ENCODE measurements at places on chromosomes 11 and 22.

DNA sequence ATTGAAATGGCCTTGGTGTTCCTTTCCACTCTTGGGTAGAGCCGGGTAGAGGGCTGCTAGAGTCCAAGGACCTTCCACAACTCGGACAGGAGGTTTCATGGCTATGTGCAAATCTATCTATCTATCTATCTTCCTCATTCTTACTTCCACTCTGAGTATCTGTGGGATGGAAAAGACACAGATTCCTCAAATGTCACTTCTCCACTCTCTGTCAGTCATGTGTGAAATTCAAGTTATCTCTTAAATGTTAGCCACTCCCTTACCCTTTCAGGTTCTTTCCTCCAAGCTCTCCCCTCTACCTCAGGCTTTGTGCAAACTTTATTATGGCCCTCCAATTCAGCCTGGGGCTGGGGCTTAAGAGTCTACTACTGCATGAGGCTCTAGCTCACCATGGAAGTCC, 84.3 kb downstream of the GDPD4 start:
- no peak for DNase-seq

- peak; percentile 77 for DNase-seq
These were observed 11.1 kb downstream of the TXN2 start for GRCh38 chr22:36470162-36470993.

DNA sequence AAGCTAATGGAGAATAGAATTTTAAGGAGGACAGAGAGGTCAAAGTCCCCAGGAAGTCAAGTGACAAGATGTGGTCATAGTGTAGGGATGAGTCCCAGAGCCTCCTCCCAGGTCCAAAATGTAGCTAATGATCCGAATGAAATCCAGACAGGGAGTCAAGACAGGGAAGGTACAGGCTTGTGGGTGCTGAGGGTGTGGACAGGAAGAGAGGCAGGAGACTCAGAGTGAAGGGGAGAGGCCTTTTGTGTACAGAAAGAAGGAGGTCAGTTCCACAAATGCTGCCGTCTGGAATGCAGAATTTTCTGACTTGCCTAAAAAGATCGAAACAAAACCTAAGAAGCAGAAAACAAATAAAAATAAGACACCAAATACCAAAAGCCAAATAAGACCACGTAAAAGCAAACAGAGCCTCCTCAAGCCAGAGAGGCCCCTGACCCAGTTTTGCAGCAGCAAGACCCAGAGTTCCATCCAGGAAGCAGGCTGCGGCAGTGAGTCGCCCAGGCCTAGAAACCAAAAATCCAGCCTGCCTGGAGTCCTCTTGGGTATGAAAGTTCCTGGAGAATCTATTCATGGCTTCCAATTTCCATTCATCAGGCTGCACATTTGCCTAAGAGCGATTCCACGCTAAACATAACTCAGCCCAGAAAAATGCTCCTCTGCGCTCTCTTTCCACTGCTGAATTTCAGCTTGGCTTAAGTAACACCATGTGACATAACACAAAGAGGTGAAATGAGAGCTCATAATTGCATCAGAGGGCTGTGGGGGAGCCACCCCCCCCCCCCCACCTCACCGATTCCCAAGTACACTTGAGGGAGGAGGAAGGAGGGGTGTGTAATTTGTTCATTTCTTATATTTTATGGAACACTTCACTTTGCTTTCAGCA, 71.2 kb downstream of the KIRREL3 start:
- no peak for DNase-seq

- no peak for DNase-seq
These were observed 1526.3 kb downstream of the BRD1 start for GRCh38 chr22:48301421-48301820.

- no peak for DNase-seq
These were observed 31.7 kb downstream of the DCDC1 start for GRCh38 chr11:31337806-31338205.

- DNase-seq, result no peak
These were observed 126.5 kb downstream of the VPREB1 start for GRCh38 chr22:22371031-22371541.

GRCh38 chr22:28480000-28480715, 199.5 kb downstream of the TTC28 start:
- DNase-seq, result no peak

DNA sequence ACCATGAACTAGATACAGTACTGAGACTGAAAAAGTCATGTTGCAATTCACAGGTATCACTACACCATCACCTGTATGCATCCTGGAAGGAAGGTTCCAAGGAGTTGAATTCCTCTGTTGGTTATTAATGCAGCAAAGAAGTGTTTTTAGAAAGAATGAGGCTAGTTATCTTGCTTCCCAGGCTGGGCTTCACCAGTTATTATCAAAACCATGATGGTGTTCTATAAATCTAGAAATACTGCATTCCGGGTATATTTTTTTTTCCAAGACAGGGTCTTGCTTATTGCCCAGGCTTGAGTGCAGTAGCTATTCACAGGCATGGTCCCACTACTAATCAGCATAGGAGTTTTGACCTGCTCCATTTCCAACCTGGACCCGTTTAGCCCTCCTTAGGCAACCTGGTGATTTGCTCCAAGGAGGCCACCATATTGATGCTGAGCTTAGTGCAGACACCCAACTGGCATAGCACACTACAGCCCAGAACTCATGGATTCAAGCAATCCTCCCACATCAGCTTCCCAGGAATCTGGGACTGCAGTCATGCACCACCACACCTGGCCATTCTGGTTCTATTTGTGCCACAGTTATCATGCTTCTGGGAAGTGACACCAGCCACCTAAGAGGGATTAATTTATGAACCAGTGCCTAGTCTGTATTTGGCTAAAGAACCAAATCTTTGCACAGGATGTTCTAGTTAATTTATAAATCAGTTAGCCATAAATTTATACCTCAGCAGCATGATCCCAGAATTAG, 1.6 kb upstream of the MPEG1 start:
- no peak for DNase-seq

DNA sequence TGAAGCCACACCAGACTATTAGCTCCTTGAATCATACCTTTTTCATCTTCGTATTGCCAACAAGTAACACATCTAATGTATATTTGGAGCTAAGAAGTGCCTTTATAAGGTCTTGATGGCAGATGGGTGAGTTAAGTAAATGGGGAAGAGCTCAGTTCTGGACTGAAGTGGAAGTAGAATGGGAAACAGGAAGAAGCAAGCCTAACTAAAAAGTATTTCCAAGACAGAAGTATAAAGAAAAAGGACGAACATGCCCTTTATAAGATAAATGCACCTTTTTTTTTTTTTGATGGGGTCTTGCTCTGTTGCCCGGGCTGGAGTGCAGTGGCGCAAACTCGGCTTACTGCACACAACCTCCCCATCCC, 14.5 kb downstream of the CRTAM start:
- no peak for DNase-seq

GRCh38 chr22:23243006-23243573, 62.8 kb downstream of the BCR start:
- DNase-seq, result no peak

DNA sequence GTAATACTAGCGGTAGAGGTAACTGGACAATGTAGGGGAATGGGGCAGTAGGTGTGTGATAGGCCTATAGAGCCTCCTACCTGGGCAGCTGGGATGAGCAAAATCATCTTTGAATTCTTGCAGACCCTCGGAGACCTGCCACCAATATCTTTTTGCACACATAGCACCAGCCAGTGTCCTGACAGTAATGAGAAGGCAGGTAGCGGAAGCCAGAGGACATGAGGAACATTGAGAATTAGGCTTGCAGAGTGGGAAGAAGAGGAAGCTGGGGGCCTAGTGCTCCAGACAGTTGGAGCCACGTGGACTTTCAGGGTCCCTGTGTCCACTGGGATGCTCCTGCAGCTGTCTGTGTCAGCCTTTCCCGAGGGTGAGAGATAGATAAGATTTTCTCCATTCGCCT, 17.2 kb upstream of the SYT13 start:
- no peak for DNase-seq

- DNase-seq, result no peak
These were observed 1248.4 kb downstream of the BRD1 start for GRCh38 chr22:48579043-48579927.

GRCh38 chr11:62918531-62918930, 2.6 kb downstream of the CHRM1 start:
- DNase-seq, result no peak

- DNase-seq, result no peak
These were observed 123.6 kb downstream of the ABTB2 start for GRCh38 chr11:34234086-34234740.

DNA sequence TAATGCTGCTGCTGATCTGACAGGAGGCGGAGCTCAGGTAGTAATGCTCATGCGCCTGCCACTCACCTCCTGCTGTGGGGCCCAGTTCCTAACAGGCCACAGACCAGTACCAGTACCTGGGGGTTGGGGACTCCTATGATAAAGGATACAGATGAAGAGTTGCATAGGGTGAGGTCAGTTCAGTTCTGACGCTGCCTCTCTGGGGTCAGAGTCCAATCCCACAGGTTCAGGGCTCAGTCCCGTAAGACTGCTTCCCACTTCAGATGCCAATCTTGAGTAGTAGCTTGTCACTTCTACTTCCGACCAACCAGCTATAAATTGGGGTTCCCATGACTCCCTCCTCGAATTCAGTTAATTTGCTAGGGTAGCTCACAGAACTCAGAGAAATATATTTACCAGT, 8.6 kb downstream of the ASRGL1 start:
- DNase-seq, result no peak

DNA sequence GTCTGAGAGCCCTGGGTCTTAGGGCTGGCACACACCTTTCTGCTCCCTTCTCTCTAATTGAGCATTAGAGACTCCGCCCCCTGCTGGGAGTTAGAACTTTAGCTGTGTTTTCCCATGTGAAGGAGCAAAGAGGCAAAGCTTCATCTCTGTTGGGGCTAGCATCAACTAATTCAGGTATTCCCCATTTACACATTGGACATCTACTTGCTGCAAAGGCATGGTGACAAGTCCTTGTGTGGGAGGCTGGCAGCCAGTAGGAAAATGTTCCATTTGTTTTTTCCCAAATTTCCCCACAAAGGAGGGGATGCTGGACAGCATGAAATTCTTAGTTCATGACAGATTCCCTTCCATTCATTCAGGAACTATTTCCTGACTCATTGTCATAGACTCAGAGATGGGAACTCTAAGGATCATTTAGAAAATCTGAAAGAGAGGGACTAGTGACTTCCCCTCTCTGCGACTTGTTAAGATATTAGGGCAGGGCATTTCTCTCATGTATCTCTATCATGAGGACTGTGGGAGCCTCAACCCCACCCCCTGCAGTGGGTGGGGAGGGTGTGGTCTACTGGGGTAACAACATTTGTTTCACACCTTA, 3.6 kb downstream of the CD44 start:
- DNase-seq, result no peak

DNA sequence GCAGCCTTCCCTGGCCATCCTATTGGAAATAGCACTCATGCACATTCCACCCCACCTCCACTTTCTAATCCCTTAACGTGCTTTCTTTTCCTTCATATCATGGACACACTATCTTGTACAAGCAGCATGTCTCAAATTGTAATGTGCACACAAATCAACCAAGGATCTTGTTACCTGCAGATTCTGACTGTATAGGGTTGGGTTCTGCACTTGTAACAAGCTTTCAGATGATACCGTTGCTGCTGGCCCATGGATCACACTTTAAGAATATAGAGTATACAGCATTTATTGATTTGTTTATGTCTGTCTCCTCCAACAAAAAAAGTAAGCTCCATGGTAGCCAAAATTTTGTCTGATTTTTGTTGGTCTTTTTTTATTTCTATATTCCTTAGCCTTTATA, 32.4 kb upstream of the POU2AF1 start:
- DNase-seq, result no peak

- no peak for DNase-seq
These were observed 220.6 kb downstream of the TMEM135 start for GRCh38 chr11:87258171-87258833.

DNA sequence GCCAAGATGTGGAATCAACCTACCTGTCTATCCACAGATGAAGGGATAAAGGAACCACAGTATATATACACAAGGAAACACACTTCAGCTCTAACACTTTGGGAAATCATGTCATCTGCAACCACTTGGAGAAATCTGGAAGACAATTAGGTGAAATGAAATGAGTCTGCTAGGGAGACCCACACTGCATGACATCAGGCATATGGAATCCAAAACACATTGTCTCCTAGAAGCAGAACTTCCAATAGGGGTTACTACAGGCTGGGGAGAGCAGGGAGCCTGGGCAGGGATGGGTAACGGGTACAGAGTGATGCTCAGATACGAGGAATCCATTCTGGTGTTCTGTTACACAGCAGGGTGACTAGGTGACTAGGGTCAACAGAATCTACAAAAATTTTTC, 18.3 kb downstream of the RGL4 start:
- DNase-seq, result no peak

DNA sequence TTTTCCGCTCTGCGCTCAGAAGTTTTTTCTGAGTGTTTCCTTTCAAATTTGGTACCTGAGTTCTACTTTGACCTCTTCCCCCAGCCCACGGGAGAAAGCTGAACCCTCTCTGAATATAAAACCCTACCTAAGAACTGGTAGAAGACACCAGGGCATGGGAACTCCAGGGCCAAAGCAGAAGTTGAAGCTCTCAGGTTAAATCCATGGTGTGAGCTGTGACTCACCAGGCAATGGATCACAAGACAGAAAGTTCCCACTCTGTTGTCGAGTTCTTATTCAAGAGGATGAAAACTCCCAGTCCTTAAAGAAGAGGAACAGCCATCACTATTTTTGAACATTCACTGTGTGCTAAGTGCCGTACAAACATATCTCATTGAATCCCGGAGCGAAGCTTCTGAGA, 8.9 kb downstream of the TMEM218 start:
- DNase-seq, result no peak
